KG1 (cell line): ENCODE measurements at places on chromosomes 6 and 20.

DNA sequence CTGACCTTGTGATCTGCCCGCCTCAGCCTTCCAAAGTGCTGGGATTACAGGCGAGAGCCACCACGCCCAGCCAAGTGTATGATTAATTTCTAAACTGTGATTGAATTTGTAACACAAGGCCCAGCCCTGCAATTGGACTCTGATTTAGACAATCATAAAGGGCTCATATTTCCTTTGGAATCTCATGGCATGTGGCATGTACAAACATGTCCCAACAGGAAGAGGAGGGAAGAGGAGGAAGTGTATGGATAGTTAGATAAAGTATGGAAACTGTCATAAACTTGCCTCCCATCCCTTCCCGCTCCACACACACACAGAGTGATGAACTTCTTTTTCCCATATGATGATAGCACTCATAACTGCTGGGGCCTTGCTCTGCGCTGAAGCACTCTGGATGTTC, 27.2 kb upstream of the QKI start:
- no peak for DNase-seq

GRCh38 chr6:2258112-2258511, 12.7 kb upstream of the GMDS start:
- DNase-seq, result no peak

GRCh38 chr20:57566803-57567459, 6.0 kb downstream of the PCK1 start:
- no peak for DNase-seq

DNA sequence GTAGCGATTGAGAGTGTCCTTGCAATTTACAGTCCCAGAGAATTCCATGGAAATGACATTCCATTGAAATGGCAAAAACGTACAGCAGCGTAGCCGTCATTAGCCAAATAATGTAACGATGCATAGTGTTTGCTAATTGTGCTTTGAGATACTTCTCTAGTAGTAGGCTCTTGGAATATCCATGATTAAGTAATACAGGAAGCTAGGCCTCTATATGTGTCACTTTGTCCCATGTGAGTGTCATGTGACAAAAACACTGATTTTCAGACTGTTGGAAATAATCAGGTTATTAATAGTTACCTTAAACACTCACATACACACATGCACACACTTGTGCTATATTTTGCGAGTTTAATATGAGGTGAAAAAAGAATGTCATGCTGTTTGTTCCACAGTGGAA, 35.2 kb downstream of the SLX4IP start:
- no peak for DNase-seq
